ENCODE measurements at places on chromosomes 4 and X. TPM values are rescaled to one million over a fixed set of nuclear protein-coding genes. Genes with fewer than 3 reads are reported as not detected.

FMR1NB gene
- not detected for polyA plus RNA-seq

TLL1 gene
- polyA plus RNA-seq: 2.0 TPM

PDE6B gene
- polyA plus RNA-seq: 41.4 TPM

NEUROG2 gene
- not detected for polyA plus RNA-seq

CCDC158 gene
- 1.1 TPM for polyA plus RNA-seq

MAGEA9B gene
- polyA plus RNA-seq: not detected

ADH7 gene
- polyA plus RNA-seq: not detected

KCNE5 gene
- 4.8 TPM for polyA plus RNA-seq

NXF2B gene
- 1.8 TPM for polyA plus RNA-seq

- DNase-seq: no peak
Measured at GRCh38 chr4:185357733-185358440, 37.8 kb downstream of the LRP2BP start.

DNA sequence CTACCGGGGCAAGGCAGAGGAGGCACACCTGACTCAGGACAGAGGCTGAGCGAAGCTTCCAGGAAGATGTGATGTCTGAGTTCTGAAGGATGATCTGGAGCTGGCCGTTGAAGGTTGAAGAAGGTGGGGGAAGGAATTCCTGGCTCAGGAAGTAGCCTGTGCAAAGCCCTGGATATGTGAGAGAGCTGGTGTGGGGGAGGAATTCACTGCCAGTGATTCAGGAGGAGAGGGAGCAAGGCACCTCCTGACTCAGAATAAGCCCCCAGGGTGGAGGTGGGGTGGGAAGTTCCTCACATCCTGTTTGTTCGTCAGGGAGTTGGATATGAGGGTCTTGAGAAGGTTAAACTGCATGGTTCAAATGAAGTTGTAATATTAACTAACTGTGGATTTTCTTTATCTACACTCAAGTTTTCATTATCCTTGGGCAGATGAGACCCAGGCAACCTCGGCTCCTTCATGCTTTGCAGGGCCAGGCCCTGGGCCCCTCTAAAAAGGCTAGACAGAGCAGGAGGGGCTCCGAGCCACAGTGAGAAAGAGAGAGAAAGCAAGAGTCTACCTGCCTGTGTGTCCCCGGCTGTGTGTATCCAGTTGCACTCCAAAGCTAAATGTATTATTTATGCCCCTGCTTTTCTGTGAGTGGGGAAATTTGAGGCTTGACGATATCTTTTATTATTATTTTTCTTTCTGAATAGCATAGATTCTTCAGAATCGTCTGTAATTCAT, 7.1 kb downstream of the NHSL2 start:
- DNase-seq: peak; percentile 48

GRCh38 chr4:130008461-130008860, 912.5 kb downstream of the C4orf33 start:
- no peak for DNase-seq

GRCh38 chr4:174141876-174142275, 141.6 kb downstream of the FBXO8 start:
- no peak for DNase-seq

DNA sequence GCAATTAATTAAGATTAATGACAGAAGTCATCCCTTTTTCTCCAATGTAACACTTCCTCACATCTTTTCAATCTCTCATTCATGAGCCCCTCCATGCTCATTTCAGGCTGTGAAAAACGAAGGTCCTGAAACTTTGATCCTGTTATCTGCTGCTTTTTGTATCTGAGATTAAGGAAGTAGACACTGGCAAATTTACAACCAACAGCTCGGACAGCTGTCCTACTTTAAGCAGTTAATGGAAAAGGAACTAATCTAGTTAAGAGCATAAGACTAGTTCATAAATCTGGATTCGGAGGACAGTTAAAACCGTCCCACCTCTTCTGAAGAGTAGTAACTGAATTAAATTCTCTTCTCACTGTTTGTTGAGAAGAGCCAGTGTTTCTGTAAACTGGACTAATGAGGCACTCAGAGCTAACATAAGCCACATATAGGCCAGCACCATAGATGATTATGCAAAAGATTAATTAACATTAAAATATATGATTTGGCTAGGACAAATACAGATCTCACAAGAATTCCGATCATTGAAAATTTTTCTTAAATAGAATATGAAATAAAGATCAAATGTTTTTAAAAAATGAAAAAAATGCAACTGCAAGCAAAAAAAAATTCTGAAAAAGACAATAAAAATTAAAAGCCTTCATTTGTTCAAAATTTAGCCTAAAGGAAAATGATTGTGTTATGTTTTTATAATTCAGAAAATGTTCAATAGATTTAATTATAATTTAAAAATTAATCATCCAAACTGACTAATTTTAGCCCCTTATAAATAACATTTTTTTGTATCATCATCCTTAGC, 114.4 kb downstream of the ANTXR2 start:
- DNase-seq: no peak

GRCh38 chr4:138013625-138014024, 228.5 kb downstream of the SLC7A11 start:
- no peak for DNase-seq

DNA sequence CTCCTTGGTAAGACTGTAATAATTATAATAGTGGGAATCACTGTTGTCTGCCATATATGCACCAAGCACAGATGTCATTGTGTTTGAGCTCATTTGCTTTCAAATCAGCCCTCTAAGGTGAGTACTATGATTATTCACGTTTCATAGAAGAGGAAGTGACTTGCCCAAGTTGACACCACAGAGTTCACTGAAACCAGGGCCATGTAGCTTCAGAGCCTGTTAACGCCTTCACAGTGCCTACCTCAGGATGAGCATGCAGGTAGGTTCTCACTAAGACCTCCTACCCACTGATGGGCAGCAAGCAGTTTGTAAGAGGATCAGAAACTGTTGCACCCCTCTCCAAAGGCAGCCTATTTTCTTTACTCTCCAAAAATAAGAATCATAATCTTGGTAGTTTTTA, 27.4 kb downstream of the TMPRSS11A start:
- no peak for DNase-seq

Data from left kidney (tissue), 8 donors.